MG63 (cell line): ENCODE measurements at places on chromosomes 6 and 20. TPM values are rescaled to one million over a fixed set of nuclear protein-coding genes. Genes with fewer than 3 reads are reported as not detected.

The SNAP25 gene
- not detected in 2 replicates for total RNA-seq

The LINC00237 gene
- total RNA-seq = not detected in 2 replicates

- no peak for DNase-seq
Measured at GRCh38 chr6:129329678-129330077, 380.3 kb downstream of the ARHGAP18 start.

The ZNF165 gene
- total RNA-seq = 0.49 TPM in 1 of 2 replicates, not detected in the other

The TRAPPC3L gene
- not detected in 2 replicates for total RNA-seq

- no peak for DNase-seq
Measured at GRCh38 chr20:24643731-24644626, 174.6 kb downstream of the SYNDIG1 start.

DNA sequence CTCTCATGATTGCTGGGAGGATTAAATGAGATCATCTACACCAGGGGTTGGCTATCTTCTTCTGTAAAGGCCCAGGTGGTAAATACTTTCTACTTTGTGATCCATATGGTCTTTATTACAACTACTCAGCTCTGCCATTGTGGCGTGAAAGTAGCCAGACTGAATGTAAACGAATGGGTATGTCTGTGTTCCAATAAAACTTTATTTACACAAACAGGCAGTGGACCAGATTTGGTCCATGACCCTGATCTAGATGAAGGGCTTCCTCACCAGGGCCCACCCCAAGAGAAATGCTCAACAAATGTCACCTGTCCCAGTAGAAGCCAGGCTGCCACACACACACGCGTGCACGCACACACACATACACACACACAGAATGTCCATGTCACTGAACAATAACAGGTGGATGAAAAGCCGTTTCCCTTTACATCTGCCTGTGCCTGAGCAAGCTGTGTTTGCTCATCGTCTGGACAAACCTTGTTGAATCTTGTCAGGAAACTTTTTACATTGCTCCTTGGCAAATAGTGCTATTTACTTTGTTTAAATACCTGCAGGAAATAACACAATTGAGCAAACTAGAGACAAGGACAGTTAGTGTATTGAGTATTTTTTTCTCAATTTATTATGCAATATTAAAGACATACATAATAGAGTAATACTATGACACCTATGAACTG, 114.3 kb downstream of the EYA2 start:
- DNase-seq = no peak

The TRDN gene
- total RNA-seq = not detected in 2 replicates

GRCh38 chr20:46129955-46130481, 11.9 kb downstream of the CD40 start:
- DNase-seq = no peak

GRCh38 chr20:11672959-11673358, 244.7 kb upstream of the BTBD3 start:
- no peak for DNase-seq

The CSTF1 gene
- total RNA-seq = 68.6 and 135 TPM in 2 replicates

GRCh38 chr6:12291839-12292604, 1.9 kb downstream of the EDN1 start:
- DNase-seq = no peak

GRCh38 chr20:60540591-60540990, 582.4 kb downstream of the CDH26 start:
- no peak for DNase-seq

DNA sequence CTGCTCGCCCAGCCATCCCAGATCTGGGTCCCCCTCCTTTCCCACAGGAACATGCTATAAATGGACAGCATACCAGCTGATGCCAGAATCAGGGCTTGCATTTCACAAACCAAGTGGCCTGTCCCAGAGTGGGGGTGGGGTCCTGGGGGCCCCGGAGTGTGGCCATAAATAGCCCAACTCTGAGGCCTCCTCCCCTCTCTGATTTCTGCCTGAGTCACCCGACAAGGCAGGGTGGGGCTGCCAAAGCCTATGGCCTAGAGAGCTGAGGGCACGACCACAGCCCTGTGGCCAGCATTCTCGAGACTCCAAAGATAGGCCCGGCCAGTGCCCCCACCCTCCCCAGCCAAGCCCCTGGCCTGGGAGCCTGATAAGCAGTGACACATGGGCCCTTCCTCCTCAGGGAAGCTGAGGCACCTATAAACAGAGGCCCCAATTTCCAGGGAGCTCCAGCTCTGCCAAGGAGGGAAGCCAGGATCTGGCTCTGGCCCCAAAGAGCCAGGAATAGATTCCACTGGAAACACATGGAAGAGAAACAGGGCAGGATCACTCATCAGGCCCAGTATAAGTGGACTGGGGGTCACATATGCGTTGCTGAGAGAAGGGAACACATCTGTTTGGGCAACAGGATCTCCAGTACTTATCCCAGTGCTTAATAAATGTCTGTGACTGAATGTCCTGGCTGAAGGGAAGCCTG, 20.3 kb downstream of the SNTA1 start:
- DNase-seq = peak; percentile 83

The HLA-DOA gene
- not detected in 2 replicates for total RNA-seq

The OLIG3 gene
- not detected in 2 replicates for total RNA-seq

DNA sequence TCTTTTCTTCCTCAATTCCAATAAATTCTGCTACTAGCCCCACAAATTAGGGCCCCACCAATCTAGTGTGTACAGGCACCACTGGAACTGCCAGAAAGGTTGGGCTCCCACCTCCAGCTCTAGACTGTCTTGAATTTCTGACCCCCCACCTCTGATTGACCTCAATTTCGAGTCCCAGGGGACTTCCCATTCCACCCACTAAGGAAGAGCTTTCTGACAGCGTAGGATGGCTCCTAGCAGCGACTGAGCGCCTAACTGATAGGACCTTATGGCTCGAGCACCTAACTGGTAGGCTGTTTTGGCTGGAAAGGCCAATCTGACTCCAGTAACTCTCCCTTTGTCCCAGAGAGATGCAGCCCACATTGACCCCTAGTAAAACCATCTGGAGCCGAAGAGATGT, 171.6 kb upstream of the ZNF184 start:
- no peak for DNase-seq

The CYP39A1 gene
- 0.10 TPM in 1 of 2 replicates, not detected in the other for total RNA-seq

DNA sequence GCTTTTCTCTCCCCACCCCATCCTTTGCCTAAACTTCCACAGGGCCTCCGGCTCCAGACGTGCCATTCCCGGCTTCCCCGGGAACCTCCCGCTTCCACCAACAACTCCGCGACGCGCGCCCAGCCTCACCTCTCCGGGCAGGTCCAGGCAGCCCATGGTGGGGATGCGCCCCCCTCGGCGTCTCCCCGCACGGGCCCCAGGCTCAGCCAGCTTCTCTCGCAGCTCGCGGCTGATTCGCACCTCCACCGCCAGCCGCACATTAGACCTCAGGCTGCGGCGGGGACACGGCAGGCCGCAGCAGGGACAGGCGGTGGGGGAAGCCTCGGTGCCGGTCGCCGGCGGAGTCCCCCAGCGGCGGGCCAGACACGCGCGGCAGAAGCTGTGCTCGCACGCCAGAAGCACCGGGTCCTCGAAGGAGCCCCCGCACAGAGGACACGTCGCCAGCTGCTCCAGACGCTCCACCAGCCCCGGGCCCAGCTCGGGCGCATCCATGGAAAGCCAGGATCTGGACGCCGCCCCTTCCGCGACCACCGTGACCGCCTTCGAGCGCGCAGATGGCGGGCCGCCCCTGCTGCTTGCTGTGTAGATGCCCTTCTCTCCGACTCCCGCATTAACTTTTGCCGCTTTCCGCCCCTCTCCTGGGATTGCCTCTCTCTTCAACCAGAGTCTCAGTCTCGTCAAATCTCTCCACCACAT, at the start of gene RNF39:
RNF39 (minus strand) TSS at position 676 of the 696 bp plus-strand sequence; CDS start at position 492, 184 bp downstream.
- DNase-seq = no peak

The ANGPT4 gene
- total RNA-seq = not detected in 2 replicates

The TRPC4AP gene
- total RNA-seq = 65.8 and 97.7 TPM in 2 replicates

GRCh38 chr20:19317237-19318069, 105.0 kb downstream of the SLC24A3 start:
- DNase-seq = no peak

DNA sequence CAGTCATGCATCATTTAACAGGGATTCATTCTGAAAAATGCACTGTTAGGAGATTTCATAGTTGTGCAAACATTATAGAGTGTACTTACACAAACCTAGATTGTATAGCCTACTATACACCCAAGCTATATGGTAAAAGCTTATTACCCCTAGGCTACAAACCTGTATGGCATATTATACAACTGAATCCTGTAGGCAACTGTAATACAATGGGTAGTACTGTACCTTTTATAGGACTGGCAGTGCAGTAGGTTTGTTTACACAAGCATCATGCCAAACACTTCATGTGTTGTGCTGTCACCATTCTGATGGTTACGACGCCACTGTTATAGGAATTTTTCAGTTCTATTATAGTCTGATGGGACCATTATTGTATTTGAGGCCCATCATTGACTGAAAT, 39.3 kb upstream of the KHDC1 start:
- DNase-seq = no peak

The TAAR1 gene
- total RNA-seq = not detected in 2 replicates

DNA sequence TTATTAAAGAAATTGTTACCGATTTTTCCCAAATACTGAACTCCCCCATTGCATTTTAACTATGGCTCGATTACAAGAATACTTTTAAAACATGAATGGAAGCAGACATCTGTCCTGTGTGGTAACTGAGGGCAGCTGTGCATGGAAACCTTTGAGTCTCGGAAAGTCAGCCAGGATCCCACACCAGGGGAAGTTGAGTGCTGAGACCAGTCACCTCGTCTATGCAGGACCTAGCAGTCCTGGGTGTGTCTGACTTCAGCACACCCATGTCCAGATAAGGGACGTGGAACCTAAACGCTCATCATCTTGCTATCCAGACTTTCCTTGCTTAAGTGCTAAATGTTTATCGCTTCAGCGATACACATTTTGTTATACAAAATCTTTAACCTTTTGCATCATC, 6.1 kb downstream of the RIN2 start:
- no peak for DNase-seq

- DNase-seq = no peak
Measured at GRCh38 chr6:155432293-155432692, 23.3 kb downstream of the NOX3 start.

GRCh38 chr6:134529921-134530320, 212.0 kb upstream of the SGK1 start:
- no peak for DNase-seq

The PAX1 gene
- not detected in 2 replicates for total RNA-seq

DNA sequence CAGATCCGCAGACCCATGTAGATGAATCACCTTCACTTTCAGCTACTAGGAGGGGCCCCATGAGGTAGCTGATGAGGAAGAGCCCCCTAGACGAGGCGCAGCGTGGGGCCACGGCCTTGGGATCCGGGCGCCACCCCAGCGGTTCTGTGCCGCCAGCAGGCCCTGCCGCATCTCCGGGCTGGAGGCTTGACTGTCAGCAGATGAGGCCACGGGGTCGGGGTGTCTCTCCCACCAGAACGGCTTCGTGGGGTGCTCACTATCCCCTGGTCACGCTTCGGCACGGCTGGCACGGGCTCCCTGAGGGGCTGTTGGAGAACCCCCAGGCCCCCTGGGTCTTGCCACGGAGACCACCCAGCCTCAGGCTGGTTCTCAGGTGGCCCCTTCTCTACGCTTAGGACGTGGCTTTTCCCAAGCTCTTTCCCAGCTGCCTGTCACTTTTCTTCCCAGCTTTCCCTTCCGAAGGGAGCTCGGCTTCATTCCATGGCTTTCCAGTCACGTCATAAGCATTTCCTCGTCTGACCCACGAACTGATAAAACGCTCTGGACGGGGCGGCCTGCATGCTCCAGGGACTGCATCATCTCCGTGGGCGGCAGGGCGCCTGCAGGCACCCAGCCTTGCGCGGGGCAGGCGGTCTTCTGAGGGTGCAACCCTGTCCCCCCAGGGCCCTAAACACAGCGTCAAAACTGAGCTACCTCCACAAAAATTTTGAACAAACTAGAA, 85.9 kb downstream of the THBS2 start:
- DNase-seq = peak; percentile 98

The RMND1 gene
- 19.2 and 23.5 TPM in 2 replicates for total RNA-seq

- no peak for DNase-seq
Measured at GRCh38 chr6:30169658-30170614, 6.6 kb downstream of the TRIM15 start.

DNA sequence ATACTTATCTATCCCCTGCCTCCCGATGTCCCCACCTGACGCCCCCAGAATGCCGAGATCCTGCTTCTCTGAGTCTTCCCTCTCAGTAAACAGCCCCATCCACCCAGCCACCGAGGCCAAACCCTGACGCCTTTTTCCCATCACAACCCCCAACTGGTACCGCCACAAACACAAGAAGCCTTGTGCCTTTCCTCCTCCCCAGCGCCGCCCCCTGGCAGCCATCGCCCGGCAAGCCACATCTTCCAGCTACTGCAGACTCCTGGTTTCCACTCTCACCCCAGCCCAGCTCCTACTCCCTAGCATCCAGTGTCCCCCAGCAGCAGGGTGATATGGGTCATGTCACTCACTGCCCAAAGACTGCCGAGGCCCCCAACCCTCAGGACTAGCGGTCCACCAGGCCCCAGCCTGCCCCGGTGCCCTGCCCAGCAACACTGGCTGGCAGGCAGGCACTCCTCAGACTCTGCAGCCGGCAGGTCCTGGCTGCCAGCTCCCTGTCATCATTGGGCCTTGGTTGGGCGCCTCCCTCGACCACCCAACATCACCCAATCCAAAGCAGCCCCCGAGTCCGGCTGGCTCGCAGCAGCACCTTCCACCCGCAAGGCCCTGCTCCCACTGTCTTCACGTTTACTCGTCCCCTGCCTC, 11.2 kb downstream of the TCFL5 start:
- no peak for DNase-seq
